ENCODE measurements at places on chromosomes 2 and 18.
A peak's percentile ranks its signal among the peaks of the same experiment; 100 is the strongest.

GRCh38 chr18:73503326-73503725, 635.5 kb upstream of the NETO1 start:
- no peak for DNase-seq

DNA sequence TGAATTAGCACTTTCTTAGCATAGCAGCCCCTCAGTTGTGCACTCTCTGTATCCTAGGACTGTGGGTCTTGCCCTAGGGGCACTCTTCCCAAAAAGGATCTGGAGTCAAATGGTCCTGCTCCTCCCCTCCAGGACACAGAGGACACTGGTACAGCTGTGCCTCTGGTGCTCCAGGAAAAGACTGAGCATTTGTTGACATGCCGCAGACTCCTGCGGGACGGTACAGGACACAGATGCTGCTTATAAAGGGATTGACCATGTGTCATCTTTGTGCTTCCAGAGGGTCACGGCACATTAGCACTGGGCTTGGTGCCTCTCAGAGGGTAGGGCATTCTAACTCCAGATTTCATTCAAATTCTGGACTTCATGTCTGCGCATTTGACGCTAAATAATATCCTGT, 110.5 kb downstream of the KLF7 start:
- no peak for DNase-seq

DNA sequence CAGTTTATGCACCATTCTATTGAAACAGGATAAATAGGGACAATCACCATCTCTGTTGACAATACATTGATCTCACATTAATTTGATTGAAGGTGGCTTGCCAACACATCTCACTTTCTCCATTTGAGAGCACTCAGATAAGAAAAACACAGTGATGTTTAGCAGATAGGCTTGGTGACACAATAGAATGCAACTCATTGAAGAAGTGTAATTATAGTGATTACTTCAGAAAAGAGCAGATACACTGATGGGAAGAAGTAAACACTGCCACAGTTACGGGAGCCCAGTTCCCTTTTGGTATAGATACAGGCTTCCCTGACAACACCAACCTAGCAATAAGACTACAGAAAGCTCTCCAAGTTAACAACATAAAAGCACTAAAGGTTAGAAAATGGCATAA, 89.1 kb downstream of the FIGN start:
- peak; percentile 77 for DNase-seq

DNA sequence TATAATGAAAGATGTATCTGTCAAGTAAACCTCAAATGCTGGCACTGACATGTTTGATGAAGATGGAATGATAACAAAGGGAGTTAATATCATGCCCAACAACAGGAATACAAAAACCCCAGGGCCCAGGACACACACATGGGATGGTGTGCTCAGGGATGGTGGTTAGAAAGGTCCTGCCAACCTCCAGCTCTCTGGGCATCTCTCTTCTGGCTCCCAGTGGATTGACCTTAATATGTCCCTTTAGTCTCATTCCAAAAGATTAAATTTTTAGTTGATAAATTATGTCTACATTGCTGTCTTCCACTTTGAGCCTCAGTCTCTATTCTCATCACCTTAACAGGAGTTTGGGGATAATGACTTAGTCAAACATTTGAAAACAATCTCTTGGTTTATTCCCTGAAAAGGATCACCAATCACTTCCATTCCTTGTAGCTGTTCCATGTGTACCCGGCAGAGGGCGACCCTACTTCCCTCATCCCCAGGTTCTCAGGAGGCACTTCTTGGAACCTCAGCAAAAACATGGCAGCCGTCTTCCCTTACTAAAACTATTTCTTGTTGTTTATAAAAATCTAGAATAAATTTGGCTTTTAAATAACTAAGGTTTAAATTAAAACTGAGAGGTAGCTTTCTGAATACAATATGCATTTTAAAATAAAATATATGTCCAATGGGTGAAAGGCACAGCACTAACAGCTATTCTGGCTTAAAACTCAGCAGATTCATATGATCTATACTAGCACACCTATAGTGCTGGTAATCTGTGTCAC, 29.6 kb downstream of the MCEE start:
- DNase-seq: no peak

DNA sequence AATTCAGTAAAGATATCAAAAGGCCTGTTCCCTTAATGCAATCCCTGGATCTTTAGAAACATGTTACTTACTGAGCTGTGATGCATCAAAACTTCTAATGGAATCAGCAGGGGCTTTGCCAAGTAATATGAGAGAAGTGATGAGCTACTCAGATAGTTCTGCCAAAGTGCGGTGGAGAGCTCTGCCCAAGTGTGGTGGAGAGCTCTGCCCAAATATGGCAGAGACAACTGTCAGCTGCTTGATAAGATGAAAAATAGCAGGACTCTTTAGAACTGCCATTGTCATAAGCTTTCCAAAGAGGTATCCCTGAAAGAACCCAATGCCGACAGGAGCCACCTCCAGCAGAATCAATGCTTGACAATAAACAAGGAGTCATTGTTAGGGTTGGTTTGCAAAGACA, 167.9 kb upstream of the SLC39A10 start:
- DNase-seq: no peak

DNA sequence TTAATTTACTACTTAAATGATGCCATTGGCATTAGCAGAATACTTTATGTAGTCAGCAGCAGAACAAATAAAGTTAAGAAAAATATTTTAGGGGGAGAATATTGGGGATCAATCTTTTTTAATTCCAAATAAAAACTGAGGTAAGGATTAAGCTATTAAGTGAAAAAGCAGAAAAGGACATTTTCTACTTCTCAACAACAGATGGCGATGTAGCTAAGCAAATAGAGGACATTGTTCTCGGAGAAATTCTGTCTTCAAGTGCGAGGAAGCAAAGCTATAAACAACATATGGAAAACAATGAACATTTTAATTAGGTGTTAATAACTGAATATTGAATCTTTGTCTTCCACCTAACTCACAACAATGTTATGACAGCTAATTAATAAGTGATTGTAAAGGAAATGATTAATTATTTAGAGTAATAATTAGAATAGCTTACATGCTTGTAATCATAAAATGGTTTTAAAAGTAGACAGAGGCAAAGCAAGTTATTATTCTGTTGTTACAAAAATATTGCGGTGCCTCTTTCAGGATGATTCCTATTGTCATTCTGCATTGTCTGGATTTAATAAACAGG, 32.9 kb upstream of the CCDC93 start:
- no peak for DNase-seq

- no peak for DNase-seq
Measured at GRCh38 chr18:46696268-46696667, 39.2 kb upstream of the LOXHD1 start.

DNA sequence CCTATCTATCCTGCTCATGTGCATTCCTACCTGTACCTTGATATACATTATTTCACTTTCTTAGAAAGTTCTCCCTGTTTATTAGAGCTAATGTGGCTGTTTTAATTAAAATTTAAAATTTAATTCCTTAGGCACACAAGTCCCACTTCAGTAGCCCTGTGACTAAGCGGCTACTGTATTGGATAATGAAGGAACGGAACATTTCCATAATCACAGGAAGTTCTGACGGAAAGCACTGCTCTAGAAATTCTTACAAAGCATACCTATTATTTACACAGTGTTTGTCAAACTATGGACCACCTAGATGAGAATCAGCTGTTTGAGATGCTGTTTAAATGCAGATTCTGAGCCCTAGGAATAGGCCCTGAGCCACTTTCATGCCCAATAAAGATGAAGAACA, 13.2 kb downstream of the GREB1L start:
- no peak for DNase-seq

DNA sequence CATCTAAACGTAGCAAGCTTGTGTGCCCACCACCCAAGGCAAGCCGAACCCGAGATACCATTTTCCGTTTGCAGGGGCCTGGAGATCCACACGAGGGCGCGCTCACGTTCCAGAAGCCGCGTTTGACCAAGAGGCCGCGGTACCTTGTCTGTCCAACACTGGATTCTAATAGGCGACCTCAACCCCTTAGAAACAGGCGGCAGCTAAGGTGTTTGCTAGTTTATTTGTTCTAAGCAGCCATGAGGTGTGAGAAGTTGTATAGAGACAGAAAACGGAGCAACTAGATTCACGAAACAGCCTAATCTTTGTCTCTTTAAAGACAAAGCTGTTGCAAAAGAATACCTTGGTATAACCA, 4.2 kb downstream of the HOXD11 start:
- DNase-seq: peak; percentile 55

DNA sequence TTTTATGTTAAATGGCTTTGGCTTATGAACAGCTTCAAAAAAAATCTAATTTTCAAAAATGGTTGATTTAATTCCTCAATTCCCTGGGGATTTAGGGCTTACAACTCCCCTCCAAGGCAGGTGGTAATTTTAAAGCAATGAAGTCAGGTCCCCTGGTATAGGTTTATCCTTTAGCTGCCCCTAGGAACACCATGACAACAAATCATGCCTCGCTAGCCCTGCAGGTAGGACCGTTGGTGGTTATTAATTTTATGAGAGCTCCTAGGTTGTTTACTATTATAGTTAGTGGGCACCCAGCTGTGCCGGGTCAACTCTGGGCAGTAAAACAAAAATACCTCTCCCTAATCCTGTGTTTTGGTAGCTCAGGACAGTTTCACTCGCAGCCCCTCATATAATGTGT, 26.2 kb upstream of the MBOAT2 start:
- DNase-seq: no peak

DNA sequence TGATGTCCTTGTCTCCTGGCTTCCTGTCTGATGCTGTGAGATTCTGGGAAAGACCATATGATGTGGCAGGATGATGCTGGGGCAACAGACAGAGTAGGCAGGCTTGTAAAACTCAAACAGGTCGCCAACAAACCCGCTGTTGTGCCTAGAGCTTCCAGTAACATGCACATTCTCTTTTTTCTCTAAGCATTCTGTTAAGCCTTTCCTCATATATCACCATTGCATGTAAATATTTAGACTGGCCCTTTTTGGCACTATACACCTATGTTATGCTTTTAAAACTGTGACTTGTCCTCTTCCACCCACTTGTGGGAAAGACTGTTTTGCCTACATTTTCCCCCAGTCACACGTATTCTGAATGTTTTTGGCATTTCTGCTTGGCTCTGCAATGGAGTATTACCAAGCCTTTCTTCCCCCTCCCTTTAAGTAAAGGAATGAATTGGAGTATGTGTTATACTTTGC, 250.4 kb upstream of the TANK start:
- no peak for DNase-seq

DNA sequence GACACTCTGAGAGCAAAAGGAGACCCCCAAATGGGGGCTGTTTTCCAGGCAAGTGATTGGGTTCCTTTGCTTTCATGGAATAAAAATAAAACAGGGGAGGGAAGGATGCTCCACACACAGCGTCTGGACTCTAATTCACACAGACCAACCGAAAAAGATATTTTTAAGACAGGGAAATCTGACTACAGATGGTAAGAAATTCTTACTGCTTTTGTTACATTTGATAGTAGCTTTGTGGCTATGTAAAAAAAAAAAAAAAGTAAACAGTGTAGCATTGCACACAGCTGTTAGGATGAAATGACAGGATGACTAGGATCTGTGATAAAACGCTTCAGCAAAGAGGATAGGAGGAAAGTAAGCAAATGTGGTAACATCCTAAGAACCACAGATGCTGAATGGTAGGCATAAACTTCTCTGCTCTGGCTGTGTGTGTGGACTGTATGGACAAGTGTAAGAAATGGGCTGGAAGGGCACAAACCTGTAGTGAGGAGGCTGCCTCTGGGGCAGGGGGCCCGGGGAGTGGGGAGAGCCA, 207.6 kb downstream of the ANAPC1 start:
- DNase-seq: no peak

- DNase-seq: no peak
Measured at GRCh38 chr2:169776252-169776761, 22.4 kb upstream of the SSB start.

GRCh38 chr2:54658564-54659071, 64.8 kb upstream of the EML6 start:
- no peak for DNase-seq

DNA sequence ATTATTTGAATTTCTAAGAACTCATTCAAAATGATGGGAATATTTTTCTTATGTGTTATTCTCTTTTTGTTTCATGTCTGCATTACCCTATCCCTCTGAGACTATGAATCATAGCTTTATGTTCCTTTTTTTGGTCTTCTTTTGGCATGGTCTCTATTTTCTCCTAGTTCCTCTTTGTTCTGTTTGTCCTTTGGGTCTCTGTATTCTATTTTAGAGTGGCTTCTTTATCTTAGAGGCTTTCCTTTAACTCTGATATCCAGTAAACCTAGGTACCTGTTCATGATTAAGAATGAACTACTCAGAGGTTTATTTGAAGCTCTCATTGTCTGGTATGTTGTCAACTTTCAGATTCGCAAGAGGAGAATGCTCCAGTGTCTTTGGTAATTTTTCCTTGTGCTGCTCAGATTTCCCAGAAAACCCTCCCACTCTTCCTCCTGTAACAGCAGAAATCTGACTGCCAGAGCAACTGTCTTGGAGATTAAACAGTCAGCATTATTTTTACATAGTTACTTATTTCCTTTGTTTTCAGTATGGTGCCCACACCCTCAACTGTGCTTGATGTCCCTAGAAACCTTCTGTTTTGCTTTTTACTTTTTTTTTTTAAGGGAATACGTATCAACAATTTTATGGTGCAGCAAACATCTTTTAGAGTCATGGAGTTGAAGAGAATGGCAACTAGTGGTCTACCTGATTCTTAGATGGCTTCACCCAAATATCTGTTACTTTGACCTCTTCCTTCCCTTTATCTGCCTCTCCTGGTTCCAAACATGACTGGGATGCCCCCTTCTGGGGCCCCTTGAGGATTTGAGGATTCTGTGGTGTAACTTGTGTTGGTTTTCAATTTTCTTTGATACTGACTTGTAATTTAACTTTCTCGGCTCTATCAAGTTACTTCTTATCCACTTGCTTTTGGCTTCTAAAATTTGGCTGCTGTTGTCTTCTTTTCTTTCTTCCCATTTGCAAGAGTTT, 92.0 kb downstream of the DPP10 start:
- no peak for DNase-seq

DNA sequence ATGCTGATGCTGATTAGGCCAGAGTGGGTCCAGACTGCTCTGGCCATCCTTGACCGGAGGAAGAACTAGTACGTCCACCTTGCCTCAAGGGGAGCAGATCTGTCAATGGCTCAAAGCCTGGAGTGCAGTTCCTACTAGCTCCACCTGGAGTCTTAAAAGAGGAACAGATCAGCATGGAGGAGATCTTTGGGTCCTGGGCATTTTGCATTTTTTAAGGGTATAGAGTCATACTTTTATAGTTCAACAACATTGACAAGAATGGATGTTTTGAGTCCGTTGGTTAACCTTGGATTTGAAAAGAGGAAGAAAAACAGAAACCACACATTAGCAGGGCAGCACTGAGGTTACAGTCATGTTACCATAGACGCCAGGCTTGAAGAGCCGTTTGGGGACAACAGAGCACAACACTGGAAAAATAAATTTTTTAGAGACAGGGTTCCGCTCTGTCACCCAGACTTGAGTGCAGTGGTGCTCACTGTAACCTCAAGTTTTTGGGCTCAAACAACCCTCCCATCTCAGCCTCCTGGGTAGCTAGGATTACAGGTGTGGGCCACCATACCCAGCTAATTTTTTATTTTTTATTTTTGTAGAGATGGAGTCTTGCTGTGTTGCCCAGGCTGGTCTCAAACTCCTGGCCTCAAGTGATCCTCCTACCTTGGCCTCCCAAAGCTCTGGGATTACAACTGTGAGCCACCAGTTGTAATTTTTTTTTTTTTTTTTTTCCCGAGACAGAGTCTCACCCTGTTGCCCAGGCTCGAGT, 78.5 kb downstream of the PRKCE start:
- DNase-seq: no peak

- no peak for DNase-seq
Measured at GRCh38 chr18:78771496-78772359, 207.9 kb upstream of the SALL3 start.

GRCh38 chr2:176733698-176734430, 464.6 kb downstream of the MTX2 start:
- no peak for DNase-seq
